Body of pancreas (tissue), 4 donors: ENCODE measurements at places on chromosomes 2 and 18.

- DNase-seq = no peak
Observed at GRCh38 chr18:37567994-37568359, 2.4 kb upstream of the CELF4 start.

- DNase-seq = peak; percentile 80
Observed at GRCh38 chr2:129192841-129193253, 786.6 kb upstream of the RAB6C start.

DNA sequence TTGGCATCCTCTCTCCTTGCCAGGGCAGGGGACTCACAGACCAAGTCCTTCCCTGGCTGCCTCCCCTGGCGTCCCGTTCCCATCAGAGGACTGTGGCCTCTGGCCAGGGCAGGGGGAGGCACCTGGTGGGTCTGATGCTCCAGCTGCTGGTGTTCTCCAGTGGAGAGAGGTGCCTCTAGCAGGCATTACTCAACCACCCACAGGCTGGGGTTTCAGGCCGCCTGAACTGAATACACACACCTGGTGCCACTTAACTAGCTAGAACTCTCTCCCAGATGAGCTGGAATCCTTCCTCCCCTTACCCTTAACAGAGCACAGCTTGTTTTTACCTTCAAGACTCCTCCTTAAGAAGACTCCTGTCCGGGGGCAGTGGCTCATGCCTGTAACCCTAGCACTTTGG is 37.7 kb upstream of the CNGA3 start:
- DNase-seq = no peak

DNA sequence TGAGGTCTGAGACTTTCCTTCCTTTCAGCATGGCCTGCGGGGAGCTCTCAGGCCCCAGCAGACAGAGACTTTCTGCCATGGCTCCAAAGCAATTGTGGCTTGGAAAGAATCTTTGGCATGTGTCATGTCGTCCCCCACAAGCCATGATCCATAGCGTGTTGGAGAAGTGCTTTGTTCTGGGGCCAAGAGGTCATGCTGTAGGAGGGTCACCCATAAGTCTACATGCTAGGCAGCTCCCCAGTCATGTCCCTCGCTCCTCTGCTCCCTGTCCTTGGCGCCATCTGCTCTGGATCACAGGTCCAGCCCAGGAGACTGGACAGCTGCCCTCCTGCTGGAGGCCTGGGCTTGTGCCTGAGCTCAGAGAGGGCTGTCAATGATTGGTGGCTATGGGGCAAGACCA is 78.8 kb upstream of the LCLAT1 start:
- peak; percentile 85 for DNase-seq

- DNase-seq = no peak
Observed at GRCh38 chr2:29786361-29786760, 135.0 kb downstream of the ALK start.

DNA sequence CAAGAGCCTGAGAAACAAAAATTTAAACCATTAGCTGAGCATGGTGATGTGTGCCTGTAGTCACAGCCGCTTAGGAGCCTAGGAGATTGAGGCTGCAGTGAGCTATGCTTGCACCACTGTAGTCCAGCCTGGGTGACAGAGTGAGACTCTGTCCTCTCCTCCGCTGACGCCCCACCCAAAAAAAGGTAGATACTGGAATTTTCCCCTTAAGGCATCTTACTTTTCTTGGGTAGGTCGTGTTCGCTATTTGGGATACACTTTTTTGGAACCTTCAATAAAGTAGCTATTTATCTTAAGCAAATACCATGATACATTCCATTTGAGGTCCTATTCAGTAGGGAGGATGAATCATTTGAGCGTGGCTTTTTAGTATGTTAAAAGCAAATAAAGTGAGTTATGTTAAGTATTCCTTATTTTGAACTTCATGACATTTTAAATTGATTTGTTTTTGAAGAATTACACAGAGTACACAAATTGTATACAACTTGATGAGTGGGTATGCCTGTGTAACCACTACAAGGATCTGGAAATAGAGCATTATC is 38.7 kb downstream of the RALBP1 start:
- no peak for DNase-seq

- DNase-seq = no peak
Observed at GRCh38 chr2:120599656-120600055, 136.0 kb upstream of the GLI2 start.

- no peak for DNase-seq
Observed at GRCh38 chr2:105873281-105873680, 128.6 kb downstream of the NCK2 start.

- DNase-seq = no peak
Observed at GRCh38 chr2:141524777-141525176, 606.0 kb downstream of the LRP1B start.

DNA sequence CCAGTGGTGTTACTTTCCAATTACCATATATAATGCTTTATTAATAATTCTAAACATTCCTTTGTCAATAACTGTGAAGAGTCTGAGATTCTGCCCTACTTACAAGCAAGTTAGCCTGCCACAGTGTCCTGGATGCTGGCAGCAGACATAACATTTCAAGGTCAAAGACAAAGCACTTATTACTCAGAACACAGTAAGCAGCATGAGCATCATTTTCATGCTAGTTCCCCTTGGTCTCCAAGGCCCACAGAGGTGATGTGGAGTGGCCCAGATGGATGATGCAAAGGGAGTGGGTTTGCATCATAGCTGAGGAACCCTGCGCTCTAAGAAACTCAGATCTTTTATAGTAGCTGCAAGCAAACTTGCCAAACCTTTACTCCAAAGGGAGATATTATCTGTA is 349.7 kb downstream of the ZEB2 start:
- no peak for DNase-seq
